Effector CD8-positive, alpha-beta T cell (primary cell): ENCODE measurements at places on chromosomes 6 and 20.

DNA sequence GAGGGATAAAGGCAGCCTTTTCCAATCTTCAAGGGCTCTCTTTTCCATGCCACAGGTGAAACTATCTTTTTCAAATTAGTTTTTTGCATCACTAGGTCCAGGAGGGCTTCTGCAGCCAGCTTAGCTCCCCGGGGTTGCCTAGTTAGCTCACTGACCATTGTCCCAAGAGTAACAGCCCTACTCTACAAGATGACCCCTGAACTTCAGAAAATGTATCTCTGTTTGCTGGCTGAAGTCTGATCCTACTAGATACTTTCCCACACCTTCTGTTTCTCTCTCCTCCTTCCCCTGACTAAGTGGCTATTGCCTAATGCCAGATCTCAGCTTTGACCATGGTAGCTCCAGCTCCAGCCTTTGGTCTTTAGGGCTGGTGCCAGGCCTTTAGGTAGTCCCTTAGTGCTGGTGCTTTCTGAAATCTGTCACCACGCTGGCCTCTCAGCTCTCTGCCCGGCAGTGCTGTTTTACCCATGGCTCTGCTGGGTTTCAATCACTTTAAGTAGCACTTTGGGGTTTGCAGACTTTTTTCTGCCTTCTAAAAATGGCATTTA is 255.1 kb downstream of the RNGTT start:
- DNase-seq: no peak

DNA sequence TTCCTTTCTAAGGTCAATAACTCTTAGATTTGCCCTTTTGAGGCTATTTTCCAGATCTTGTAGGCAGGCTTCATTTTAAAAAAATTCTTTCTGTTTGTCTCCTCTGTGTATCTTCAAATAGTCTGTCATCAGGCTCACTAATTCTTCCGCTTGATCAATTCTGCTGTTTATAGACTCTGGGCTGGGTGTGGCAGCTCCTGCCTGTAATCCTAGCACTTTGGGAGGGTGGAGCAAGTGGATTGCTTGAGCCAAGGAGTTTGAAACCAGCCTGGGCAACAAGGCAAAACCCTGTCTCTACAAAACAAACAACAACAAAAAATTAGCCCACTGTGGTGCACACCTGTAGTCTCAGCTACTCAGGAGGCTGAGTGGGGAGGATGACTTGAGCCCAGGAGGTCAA is 40.0 kb upstream of the SCP2D1 start:
- DNase-seq: no peak

DNA sequence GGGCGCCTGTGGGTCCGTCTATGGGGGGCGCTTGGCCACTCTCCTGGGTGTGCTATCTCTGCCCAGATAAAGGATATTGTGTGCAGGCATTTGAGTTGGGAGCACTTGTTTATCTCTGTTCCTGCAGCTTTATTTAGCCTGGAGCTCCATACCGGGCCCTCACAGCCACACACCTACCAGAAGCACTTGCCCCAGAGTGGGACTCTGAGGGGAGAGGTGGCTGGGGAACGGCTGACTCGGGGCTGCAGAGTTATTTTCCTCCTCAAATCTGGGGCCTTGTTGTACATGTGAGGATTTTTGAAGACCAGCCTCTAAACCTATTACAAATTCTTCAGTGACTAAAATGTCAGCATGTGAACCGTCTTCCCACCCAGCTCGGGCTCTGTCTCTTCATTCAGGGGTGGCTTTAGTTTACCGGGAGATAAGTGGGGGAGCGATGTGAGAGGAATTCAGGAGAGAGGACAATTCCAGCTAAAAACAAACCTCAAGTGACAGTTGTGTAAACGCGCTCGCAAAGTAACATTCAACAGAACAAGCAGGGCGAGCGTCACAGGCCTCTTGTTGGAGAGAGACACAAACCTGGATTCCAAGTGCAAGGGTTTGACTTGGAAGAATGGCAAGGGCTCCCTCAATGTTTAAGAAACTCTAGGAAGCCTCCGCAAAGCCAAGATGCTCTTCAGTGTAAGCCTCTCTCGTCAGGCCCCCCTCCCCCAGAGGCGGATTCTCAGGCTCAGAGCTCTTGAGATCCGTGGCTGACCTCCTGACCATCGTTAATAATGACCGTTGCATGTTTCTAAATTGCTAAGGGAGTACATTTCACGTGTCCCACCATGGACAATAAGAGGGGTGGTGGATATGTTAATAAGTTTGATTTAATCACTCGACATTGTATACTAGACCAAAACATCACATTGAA is 548.9 kb downstream of the QKI start:
- no peak for DNase-seq

GRCh38 chr20:34318609-34319443 is 15.7 kb upstream of the AHCY start:
- DNase-seq: no peak

- no peak for DNase-seq
Measured at GRCh38 chr6:120147071-120147871, 797.7 kb upstream of the MAN1A1 start.
